ENCODE measurements at places on chromosomes 12 and 14. TPM values are rescaled to one million over a fixed set of nuclear protein-coding genes. Genes with fewer than 3 reads are reported as not detected.

KRT83 gene
- total RNA-seq = not detected

KCNH3 gene
- 1.2 TPM for total RNA-seq

DNA sequence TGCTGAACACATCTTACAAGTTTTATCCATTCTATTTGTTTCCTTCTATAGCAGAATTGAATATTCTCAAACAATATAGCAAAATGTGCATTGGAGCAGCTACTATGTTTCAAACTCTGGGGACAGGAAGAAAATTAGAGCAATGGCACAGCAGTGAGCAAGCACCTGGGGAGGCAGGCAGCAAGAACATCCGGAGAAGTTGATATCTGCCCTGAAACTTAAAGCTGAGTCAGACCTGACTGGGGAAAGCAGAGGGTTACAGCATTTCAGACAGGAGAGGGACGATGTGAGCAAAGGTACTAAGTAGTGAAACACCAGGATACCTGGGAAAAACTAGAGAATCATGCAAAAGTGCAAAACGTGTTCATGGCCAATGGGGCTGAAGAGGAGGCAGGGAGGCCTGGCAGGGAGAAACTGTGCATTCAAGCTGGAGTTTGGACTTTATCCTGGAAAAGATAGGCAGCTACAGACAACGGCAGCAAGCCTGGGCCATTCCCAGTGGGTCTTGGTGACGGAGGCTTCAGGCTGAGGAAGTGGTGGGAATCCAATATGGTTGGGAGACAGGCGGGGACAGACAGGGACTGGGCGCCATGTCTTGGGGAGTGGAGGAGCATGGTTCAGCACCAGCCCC is 118.0 kb upstream of the CDKN3 start:
- no peak overlapping the region for H3K4me3 ChIP-seq
- no peak for DNase-seq
- no peak overlapping the region for H3K27ac ChIP-seq
- H3K27me3 ChIP-seq = no peaks in the 10 kb centered on the region
- H3K36me3 ChIP-seq = no peaks in the 10 kb centered on the region

DNA sequence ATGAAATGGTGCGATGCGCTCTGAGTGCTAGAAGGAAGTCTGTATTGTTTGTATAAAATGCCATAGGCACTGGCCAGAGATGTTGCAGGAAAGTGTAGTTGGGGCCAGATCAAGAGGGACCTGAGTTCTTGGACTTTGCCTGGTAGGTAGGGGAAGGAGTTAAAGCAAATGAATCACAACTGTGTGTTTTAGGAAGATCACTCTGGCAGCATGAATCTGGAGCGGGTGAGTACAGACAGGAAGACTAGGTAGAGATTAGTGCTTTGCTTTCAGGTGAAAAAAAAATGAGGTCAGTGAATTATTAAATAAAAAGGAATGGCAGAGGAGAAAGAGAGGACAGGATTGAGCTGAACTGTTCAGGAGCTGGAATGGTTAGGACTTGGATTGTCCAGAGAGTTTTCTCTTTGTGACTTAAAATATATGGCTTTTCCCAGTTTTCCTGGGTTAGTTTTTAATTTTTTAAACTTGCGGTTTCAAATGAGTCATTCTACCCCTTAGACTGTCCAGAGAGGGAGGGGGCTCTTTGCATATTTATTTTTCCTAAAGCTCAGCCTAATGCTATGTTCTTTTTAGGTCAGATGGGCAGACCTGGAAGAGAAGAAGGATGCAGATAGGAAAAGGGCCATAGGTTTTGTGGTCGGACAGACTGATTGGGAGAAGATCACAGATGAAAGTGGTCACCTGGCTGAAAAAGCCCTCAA is 41.1 kb downstream of the PROX2 start:
- H3K27me3 ChIP-seq = no peaks in the 10 kb centered on the region
- peaks cover 6% of the 10 kb centered on the region for H3K4me1 ChIP-seq
- DNase-seq = no peak
- H3K27ac ChIP-seq = no peak overlapping the region
- H3K4me3 ChIP-seq = no peak overlapping the region
- peaks cover 33% of the 10 kb centered on the region for H3K36me3 ChIP-seq

DNA sequence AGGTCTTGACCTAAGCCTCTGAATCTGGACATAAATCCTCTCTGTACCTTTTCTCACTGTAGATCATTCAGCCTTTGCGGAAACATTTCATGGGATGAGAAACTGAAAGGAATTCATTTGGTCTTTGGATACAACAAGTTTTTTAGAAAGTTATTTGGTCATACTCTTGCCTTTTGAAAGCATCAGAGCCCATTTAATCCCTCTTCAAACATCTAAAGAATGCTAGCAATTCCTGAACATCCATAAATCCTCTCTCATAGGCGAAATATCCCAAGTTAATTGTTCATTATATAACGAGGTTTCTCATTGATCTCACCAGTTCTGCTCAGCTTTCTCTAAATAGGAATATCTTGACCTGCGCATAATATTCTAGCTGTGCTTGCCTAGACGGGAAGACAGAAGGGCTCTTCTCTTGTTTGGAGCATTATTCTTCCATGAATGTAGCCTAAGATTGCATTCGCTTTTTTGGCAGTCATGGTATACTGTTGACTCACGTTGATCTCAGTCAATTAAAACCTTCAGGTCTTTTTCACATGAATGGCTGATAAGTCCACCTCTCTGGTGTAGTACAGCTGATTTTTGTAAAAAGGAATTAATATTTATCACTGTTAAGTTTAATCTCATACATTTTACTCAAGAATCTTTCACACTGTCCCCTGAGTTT is 24.1 kb downstream of the NTN4 start:
- H3K27ac ChIP-seq = no peak overlapping the region
- no peak for DNase-seq
- H3K4me1 ChIP-seq = no peaks in the 10 kb centered on the region
- H3K27me3 ChIP-seq = no peaks in the 10 kb centered on the region
- no peaks in the 10 kb centered on the region for H3K36me3 ChIP-seq

- H3K4me3 ChIP-seq = no peak overlapping the region
- H3K27me3 ChIP-seq = no peaks in the 10 kb centered on the region
- no peaks in the 10 kb centered on the region for H3K36me3 ChIP-seq
- no peak overlapping the region for H3K27ac ChIP-seq
- DNase-seq = no peak
- no peaks in the 10 kb centered on the region for H3K4me1 ChIP-seq
Measured at GRCh38 chr12:5578775-5579174, 146.9 kb downstream of the NTF3 start.
